ENCODE measurements at places on chromosomes 7 and 10.

DNA sequence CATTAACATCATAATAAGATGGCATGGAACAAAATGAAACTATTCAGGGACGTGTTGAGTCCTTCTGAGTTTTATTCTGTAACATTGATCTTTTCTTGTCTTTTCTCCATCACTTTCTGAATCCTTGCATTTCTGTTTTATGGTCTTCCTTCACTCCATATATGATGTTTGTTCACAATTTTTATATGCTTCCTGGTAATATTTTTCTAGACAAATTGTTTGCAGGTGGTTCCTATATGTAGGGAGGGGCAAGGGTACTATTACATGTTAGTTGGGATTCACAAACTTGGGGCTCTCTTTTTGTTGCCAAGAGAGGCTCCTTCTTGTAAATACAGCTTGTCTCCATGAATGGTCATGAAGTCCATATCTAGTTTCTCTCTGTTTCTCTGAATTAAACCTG lies 159.2 kb downstream of the LHFPL3 start:
- DNase-seq = no peak

DNA sequence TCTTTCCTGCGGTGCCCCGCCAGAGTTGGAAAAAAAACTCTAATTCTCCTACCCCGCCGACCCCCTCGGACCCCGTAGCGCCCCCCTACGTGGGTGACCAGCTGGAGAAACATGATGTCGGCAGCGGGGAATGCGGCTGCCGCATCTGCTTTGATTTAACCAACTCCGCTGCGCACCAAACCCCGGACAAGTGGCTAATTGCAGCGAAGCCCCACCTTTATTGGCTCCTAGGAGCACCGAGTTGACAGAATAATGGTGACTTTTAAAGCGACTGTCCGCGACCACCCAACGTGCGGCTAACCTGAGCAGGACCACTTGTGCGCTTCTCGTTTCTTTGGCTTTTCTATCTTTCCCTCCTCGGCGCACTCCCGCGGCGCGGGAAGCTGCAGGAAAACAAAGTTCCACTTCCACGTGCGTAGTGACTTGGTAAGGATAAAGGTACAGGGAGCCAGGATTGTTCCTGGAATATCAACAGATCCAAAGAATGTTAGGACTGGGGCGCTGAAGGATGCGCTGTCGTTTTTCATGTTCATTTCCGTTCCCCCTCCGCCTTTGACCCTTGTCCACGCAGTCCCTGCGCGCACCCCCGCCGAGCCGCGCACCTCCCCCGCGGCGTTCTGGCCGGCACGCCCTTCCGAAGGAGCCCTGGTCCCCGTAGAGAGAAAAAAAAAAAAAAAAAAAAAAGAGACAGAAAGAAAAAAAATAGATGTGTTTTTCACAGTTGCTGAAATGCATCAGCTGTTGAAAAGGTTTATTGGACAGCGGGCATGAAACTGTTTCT lies 1.4 kb downstream of the WNT16 start:
- DNase-seq = no peak

GRCh38 chr10:21650353-21650752 lies 116.3 kb downstream of the MLLT10 start:
- DNase-seq = no peak

GRCh38 chr7:66189695-66190503 lies 15.2 kb upstream of the TPST1 start:
- no peak for DNase-seq

- DNase-seq = no peak
Measured at GRCh38 chr10:1630304-1630703, 107.0 kb downstream of the ADARB2 start.

DNA sequence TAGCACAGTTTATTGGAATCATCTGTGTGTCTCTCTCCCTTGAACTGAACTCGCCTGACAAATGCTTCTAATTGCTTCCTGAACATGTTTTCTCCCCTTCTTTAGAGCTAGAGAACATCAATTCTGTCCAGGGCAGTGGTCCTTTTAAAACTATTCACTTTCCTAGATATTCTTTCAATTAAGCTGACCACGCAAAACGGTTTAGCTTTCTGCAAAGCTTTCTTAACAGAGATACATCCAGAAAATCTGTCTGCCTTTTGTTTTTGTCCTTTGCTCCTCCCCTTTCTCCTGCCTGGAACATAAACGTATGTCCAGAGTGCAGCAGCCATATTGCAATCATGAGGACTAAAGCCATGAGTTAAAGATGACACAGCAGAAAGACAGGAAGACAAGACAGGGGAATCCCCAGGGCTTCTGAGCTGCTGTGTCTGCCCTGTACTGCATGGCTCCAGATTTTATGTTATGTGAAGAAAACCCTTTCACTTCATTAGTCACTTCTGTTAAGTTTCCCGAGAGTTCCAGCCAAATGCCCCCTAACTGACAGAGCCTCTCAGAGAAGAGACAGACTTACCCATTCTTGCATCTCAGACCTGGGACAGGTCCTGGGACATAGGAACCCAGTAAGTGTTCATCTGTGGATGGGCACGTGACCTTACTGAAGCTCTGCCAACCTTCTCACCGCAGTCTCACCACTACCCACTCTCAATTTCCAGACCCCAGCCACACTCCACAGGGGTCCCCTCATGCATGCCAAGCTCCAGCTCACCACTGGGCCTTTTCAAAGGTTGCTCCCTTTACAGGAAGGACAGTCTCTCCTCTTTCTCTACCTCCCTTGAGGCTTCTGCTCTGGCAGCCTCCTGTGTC lies 35.0 kb upstream of the CPXM2 start:
- DNase-seq = no peak

GRCh38 chr10:14385596-14386593 lies 55.2 kb upstream of the FRMD4A start:
- no peak for DNase-seq

- DNase-seq = no peak
Measured at GRCh38 chr10:66381045-66381444, 544.8 kb upstream of the LRRTM3 start.

DNA sequence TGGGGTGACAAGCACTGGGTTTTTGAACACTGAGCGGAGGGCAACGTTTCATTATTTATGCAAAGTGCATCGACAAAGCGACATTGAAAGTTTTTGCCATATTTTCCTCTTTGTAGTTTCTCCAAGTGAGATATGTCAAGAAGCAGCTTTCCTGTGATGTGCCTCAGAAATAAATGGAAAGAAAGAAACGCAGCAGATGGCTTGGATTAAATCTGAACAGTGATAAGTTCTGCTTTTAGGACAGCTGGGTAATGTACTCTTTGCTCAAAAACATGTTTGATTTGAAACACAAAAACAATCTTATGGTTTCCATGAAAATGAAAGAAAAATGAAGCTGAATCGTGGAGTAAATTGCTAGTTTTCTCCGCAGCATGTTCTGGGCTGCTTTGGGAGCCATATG lies 166.3 kb downstream of the PTPRN2 start:
- no peak for DNase-seq

DNA sequence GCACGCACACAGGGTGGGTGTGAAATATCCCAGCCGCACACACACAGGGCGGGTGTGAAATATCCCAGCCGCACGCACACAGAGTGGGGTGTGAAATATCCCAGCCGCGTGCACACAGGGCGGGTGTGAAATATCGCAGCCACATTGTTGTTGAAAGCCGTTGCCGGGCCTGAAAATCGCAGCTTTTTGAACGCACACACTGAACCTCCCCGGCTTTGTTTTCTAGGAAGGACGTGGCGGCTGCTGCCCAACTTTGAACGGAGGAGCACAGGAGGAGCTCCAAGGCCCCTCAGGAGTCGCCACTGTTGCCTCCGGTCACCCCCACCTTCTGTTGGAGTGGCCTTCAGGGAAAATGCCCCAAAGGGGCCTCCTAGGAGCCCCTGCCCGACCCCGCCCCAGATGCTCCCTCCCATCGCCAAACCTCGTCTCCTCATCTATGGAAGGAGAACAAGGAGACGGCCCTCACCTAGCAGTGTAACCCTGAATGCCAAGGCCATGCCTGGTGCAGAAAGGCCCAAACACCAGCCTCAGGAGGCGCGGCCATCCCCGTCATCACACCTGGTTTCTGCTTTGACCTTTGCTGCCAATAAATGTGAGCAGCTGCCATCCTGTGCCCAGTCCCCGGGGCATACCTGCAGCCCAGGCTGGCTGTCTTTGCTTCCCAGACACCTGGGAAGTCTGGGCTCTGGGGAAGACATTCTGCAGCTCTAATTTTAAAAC lies 318.6 kb downstream of the PTPRN2 start:
- no peak for DNase-seq

DNA sequence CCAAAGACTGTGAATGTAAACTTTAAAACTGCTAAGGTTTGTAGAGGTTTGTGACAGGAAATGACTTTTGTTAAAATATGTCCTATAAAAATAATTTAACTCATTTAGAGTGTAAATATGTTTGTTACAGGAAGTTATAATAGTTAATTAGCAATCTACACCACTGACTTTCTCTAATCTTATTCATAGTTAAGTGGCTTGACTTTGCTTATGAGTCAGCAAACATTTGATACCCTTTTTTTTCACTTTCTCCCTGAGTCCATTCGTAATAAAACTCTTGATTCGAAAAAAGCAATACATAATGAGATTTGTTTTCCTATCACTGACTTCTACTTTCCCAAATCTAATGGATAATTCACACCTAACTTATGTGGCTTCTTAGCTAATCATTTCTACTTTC lies 317.7 kb upstream of the SEMA3C start:
- no peak for DNase-seq

DNA sequence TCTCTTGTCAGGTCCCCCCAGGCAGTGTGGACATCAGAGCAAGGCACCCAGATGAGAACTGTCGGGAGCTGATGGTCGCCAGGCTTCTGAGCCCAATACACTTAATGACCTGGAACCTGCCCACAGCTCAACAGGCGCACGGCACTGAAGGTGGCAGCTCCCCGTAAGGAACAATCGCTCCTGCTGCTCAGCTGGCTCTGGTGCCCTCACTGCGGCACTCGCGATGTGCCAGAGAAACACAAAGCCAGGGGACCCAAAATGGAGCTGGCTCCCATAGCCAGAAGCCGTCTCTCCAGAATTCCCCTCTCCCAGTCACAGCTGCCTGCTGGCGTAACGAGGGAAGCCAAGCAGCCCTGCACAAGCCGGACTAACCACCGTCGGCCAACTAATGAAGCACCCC lies 6.3 kb downstream of the CALN1 start:
- DNase-seq = no peak

DNA sequence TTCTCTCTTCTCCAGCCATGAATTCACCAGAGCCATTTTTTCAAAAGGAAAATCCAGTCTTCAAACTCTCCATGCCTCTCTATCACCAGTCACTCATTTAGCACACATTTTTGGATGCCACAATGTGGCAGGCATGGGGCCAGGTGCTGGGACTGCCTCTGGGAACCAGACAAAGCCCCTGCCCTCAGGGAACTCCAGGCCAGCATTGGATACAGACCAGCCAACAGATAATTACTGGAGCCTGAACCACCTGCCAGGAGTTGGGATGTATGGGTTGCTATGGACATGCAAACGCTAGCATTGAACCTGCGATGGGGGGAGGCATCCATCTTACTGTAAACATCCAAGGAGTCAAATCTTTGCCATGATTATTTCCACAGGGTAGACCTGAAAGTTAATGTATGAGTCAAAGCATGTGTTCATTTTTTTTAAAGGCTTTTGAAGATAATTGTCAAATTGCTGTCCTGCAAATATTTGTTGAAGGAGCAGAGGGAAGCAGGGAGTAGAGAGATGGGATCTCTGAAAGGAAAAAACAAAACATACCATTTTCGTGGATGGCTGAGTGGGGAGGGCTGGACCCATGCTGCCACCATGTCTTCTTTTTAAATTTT lies 43.2 kb downstream of the SRRM3 start:
- no peak for DNase-seq

GRCh38 chr7:150654692-150655091 lies 22.5 kb upstream of the GIMAP6 start:
- DNase-seq = no peak

DNA sequence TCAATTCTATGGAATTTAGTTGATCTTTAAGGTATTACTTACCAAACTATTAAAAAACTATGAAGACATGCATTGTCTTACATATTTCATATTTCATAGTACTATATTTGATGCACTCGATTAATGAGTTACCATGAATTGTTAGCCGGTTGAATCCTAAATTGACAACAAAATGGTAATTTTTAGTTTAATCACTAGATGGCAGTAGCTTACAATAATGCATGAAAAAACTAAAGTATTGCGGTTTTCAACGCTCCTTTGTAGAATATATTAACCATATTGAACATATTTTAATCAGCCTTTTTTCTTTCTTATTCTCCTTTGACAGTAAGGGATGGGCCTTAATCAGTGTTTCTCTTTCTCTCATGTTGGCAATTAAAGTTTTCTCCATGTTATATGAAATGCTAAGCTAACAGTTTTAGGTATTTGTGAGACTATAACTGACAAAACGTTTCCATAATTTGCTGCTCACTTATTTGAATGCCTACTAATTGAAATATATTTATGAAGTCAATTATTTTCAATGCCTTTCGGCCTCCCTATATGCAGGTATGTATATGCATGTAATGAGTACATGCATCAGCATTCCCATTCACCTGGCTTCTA lies 48.5 kb upstream of the ARL4A start:
- DNase-seq = no peak

- DNase-seq = no peak
Measured at GRCh38 chr7:147170341-147171012, 1053.9 kb downstream of the CNTNAP2 start.

DNA sequence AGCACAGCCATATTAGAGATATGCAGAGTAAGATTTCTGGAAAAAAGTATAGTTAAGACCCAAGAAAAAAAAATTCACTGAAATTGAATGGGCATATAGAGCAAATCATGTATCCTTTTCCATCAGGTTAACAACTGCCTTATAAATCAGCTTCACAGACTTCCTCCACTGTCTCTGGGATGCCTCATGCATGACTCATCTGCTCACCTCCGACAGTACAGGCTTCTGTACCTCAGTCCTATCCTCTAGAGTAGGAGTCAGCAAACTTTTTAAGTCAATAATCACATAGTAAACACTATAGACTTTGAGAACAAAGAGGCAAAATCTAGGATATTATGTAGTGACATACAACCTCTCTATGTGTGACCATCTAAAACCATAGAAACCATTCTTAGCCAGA lies 211.6 kb upstream of the SP8 start:
- no peak for DNase-seq

DNA sequence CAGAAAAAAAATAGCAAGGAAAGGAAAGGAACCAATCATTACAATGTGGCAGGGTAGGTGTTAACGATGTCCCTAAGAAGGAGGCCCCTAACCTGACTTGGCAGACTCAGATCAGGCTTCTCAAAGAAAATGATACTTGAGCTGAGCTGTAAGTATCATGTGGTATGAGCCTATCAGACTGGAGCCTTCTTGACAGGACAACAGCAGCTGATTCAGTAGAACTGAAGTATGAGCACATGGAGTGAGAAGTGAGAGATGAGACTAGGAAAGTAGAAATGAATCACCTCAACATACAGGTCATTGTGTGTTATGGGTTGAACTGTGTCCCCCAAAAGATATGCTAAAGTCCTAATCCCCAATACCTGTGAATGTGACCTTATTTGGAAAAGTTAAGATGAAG lies 66.3 kb downstream of the MTERF1 start:
- no peak for DNase-seq

DNA sequence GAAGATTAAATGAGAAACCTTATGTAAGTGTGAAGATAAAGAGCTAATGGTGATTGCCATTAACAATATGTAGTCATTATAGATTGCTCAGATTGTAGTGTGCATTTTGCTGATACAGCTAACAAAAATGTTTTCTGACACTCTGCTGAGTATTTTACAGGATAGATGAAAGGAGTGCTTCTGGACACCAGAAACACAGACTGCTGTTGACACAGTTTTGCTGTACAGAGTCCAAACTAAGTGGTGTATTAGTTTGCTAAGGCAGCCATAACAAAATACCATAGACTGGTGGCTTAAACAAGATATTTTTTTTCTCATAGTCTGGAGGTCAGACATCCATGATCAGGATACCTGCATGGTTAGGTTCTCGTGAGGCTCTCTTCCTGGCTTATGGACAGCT lies 2.2 kb downstream of the SMC3 start:
- no peak for DNase-seq

- DNase-seq = no peak
Measured at GRCh38 chr10:1530871-1531517, 206.3 kb downstream of the ADARB2 start.
